ENCODE measurements at places on chromosomes 5 and 9. TPM values are rescaled to one million over a fixed set of nuclear protein-coding genes. Genes with fewer than 3 reads are reported as not detected.

DNA sequence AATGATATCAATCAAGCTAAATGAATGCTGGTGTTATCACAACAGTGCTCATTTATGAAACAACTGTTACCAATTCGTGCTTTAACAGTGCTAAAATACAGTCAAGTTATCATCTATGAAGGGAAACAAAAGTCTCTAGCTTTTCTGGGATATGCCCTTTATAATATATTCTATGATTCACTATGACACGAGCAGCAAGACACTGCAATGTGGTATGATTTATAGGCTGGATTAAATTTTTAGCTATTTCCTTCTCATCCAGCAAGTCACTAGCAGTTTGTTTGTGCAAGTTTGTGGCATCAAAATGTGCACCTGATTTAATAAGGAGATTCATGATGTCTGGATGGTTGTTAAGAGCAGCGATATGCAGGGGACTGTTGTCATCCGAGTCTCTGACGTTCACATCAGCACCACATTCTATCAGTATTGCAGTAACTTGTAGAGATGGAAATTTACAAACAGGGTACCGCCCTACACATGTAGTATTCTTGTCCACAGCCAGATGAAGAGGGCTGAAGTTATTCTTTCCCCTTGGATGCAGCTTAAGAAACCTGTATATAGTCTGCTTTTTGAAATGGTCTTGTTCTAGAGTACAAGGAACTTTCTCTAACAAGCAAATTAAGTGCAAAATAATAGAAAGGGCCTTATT, 20.3 kb downstream of the FEM1C start:
- DNase-seq, result no peak

DNA sequence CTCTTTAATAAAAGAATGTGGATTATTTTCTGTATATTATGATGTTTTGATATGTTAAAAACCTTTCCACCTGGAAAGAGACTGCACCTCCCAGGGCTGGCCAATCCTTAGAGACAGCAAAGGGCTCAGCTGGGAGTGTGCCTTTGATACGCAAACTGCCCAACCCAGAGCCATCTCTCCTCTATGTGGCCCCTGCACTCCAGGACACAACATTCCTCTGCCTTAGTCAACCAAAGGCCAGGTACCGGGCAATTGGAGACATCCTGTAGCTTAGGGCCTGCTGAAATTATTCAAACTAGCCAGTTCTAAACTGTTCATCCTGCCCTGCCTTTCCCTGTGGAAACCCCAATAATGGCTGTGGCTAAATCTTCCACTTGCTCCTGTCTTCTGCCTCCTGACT, 5.0 kb upstream of the HSPB3 start:
- DNase-seq, result no peak

- DNase-seq, result no peak
Observed at GRCh38 chr9:69157751-69158466, 16.2 kb upstream of the TJP2 start.

DNA sequence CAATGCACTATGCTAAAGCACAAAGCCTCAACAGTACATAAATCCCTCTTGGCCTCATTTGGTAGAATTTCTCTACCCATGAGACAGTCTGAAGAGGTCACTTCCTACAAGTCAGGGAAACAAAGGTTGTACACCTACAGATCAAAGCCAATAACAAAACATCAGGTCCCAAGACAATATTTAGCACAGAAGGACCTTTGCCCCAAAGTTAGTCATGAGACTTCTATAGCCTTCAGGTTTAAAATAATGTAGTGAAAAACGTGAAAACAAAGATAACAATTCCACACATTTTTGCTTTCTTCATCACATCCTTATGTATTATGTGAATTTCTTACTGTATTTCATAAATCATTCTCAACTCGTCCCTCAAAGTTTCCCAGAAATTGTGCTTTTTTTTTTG, 15.8 kb downstream of the AFF4 start:
- DNase-seq, result no peak

- DNase-seq, result no peak
Observed at GRCh38 chr5:133357758-133358157, 254.6 kb downstream of the FSTL4 start.

DNA sequence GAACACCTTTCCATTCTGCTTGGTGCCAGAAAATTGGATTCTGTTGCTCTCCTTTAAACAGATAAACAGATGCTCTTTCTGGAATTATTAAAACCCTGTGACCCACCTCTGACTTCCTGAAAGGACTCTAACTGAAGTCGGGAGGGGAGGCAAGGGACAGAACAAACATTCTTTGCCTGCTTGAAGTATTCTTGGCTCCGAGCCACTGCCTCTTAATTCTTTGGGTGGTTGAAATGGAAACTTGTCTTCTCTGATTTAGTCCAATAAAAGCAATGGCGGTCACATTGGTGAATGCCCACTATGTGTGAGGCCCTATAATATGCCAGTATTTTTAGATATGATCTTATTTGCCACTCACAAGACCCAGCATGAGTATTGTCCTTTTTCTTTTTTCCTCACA, 236.8 kb downstream of the SLIT3 start:
- no peak for DNase-seq

DNA sequence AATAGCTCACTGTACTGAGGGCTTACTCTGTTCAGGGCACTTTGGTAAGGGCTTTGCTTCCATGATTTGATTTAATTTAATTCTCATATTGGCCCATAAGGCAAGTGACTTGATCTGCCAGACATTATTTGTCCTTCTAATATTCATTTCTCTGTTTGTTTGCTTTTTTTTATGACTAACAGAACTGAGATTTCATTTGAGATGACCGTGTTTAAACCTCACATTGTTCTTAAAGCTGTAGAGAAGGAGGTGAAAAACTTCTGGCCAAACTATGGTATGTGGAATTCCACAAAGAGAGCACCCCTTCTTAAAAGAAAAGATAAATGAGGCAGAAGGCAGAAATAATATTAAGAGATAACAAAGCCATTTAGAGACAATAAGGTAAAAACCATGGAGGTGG, 775.6 kb upstream of the ACO1 start:
- DNase-seq, result no peak

- no peak for DNase-seq
Observed at GRCh38 chr9:111601237-111602018, 2.0 kb upstream of the PTGR1 start.

GRCh38 chr9:81814794-81815464, 113.3 kb upstream of the SPATA31D4 start:
- no peak for DNase-seq

GRCh38 chr9:26863074-26863473, 29.5 kb downstream of the CAAP1 start:
- DNase-seq, result no peak

GRCh38 chr5:74422671-74423070, 217.9 kb downstream of the ENC1 start:
- no peak for DNase-seq

DNA sequence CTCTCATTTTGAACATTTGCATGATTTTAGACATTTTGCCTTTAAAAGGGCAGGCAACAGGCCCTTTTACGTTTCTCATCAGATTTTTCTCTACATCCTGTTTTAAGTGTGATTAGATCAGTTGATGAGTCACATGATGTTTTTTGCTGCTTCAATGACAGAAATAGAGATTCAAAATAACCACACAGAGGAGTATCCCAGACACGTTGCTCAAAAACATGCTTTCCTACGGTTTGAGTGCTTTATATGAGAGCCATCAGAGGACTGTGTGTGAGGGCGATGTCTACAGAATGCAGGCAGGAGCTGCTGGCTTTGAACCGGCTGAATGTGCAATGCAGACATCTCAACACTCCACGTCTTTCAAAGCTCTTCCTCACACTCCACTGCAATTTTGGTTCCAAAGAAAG, 42.1 kb downstream of the OTULIN start:
- DNase-seq, result peak; percentile 74

DNA sequence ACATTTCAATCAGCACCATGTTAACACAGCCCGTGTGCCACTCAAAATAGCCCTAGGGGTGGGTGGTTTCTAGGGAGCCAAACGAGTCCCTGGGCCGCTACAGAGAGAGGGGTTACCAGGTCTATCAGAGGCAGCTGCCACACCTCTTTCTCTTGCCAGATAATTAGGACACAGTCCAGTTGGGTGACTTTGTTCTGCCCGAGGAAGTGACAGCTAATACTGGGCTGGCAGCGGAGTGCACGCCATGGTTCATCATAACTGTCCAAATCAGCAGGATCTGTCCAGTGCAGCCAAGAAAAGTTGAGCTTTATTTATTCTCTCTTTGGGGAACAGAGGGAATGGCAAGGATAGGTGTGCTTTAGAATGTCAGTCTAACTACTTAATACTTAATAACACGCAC, 583.8 kb downstream of the BRINP1 start:
- no peak for DNase-seq

DNA sequence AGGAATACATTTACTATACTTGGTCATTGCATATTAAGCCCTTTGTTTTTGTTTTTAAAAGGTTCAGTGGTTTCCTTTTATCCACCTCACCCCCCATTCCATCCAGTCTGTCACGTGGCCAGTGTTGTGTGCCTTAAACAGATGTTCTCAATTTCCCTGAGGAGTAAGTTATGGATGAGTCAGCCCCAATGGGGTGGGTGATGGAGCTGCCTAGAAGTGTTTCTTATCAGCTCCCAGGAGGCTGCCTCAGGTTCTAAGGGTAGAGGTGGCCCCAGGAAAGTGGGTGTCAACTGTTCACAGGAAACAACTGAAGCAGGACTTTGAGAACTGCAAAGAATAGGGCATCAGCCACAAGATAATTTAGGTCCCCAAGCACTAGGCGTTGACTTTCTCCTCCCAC, 41.1 kb downstream of the ACTBL2 start:
- DNase-seq, result no peak

- DNase-seq, result no peak
Observed at GRCh38 chr9:106449336-106449927, 413.5 kb upstream of the ZNF462 start.

DNA sequence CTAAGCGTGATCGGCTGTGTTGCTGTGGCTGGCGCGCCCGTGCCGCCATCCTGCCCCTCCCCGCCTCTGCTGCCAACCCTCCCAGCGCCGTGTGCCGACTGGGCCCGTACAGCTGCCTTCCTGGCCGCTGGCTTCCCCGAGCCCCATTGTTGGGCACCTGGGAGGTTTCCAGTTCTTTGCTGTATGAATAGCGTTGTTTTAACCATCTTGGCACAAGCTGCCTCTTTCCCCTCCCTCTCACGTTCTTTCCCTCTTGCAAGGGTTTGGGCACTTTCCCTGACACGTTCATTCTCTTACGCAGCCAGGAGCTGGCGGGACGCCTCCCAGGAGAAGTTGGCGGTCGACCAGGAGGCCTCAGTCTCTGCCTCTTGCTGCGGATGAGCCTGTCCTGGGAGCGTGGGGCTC, 43.1 kb upstream of the RXRA start:
- DNase-seq, result no peak

DNA sequence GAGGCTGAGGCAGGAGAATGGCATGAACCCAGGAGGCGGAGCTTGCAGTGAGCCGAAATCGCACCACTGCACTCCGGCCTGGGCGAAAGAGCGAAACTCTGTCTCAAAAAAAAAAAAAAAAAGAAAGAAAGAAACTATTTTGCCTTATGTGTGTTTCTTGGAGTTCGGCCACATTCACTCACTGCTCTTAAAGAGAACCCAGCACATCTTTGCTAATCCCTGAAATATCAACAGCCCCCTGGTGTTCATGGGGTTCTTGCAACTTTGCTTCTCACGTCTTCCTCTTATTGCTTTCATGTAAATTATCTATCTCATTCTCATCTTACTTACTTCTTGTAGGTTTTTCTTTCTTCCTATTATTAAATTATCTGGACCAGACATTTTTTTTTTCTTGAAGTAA, 126.3 kb upstream of the ASTN2 start:
- no peak for DNase-seq

DNA sequence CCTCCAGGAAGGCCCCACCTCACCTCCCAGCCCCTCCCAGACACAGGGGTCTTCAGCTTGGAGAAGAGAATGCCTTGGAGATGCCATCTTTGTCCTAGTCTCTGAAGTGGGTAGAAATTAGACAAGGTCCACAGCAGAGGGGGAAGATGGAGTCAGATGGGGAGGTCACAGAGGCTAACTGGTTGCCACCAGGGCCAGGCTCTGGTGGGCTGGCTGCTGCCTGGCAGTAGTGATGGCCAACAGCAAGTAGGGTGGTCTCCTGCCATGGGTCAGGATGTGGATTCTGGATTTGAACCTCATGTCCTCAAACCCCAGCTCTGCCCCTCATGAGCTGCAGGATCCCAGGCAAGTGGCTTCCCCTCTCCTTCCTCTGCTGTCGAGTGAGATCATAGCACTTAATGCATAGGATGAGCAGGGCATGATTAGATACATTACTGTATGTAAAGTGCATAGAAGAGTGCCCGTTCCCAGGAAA, 38.7 kb upstream of the NEK6 start:
- no peak for DNase-seq

DNA sequence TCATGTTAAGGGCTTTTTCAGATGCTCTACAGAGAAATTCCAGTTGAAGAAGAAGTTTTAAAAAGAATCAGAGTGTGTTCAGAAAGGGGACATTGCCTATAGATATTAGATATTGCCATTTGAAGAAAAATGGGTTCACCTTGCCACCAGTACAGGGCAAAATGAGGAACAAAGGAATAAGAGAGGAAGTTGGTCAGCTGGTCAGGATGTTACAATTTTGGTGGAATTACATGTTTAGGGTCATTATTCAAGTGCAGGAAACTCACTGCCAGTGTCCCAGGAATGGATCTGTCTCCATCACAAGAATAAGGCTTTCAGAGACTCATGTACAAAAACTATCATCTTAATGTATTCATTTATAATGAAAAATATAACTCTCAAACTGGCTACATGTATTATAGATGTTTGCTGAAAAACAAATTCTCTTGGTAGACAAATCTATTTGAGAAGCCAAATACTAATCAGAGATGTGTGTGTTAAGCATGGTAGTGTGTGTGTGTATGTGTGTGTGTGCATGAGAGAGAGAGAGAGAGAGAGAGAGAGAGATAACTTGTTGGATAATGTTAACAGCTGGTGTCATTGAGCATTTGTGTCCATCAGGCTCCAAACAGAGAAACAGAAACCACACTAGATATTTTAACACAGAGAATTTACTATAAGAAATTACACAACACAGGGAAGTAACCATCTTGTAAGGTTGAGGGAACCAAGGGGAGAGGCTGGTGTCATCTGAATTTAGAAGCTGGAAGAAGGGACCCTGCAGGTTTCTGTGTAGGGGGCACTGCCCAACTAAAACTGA, 5.0 kb upstream of the C1QTNF3 start:
- DNase-seq, result no peak

GRCh38 chr5:127705120-127705892, 2.1 kb downstream of the CCDC192 start:
- DNase-seq, result no peak

DNA sequence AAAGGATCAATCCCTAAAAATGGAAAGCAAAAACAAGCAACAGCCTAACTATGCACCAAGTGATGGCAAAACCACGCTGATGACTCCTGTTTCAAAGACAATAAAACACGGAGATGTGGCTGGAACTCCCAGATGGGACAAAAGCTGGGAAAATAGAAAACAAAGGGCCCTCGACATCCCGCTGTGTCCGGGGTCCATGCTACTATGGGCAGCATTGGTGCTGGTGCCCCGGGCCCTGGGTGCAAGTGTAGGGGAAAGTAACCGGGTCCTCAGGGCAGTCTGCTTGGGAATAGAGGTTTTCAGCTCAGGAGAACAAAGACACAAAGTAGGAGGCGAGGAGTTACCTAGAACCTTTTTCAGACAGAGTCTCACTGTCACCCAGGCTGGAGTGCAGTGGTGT, 46.1 kb downstream of the MRPL36 start:
- DNase-seq, result no peak

TAF11L11 gene
- total RNA-seq, result not detected

PITX1 gene
- total RNA-seq, result not detected

CCDC192 gene
- not detected for total RNA-seq

SMIM33 gene
- total RNA-seq, result 0.13 TPM

LCNL1 gene
- total RNA-seq, result 0.74 TPM

DAB2IP gene
- not detected for total RNA-seq

THG1L gene
- 13.4 TPM for total RNA-seq

HSD17B3 gene
- 4.4 TPM for total RNA-seq

ZBTB34 gene
- total RNA-seq, result 8.5 TPM

PRDM9 gene
- total RNA-seq, result not detected

RASGEF1C gene
- not detected for total RNA-seq

PPP3R2 gene
- total RNA-seq, result not detected

All from naive thymus-derived CD8-positive, alpha-beta T cell (primary cell).